H54 (cell line): ENCODE measurements at places on chromosomes 16 and 17.
A peak's percentile ranks its signal among the peaks of the same experiment; 100 is the strongest.

GRCh38 chr17:73526952-73527351, 117.3 kb downstream of the SDK2 start:
- no peak for DNase-seq

DNA sequence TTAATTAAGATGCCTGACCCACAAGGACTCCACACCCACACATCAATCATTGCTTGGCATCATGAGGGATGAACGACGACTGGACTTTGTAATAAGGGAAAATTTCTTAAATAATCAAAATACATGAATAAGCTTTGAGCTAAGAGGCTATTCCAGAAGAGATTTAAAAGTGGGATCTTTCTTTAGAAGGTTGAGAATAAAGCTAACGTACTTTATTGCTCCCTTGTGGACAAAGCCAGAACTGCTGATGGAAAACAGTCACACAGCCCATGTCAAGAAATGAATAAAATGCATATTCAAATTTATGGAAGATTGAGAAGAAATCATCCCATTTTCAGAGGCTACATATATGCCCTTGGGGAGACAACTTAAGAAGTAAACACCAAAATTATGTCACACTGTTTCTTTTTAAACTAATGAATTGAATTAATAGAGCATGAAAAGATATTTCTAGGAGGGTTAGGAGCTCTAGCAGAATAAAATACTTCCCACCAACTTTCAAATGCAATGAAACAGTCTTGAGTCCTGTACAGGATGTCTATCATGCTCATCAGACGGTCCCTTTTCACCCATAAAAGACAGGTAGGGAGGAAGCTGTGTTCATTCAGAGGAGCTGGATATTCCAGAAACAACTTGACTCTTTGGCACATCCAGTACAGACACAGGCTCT, 60.2 kb upstream of the PHOSPHO1 start:
- DNase-seq = peak; percentile 30

DNA sequence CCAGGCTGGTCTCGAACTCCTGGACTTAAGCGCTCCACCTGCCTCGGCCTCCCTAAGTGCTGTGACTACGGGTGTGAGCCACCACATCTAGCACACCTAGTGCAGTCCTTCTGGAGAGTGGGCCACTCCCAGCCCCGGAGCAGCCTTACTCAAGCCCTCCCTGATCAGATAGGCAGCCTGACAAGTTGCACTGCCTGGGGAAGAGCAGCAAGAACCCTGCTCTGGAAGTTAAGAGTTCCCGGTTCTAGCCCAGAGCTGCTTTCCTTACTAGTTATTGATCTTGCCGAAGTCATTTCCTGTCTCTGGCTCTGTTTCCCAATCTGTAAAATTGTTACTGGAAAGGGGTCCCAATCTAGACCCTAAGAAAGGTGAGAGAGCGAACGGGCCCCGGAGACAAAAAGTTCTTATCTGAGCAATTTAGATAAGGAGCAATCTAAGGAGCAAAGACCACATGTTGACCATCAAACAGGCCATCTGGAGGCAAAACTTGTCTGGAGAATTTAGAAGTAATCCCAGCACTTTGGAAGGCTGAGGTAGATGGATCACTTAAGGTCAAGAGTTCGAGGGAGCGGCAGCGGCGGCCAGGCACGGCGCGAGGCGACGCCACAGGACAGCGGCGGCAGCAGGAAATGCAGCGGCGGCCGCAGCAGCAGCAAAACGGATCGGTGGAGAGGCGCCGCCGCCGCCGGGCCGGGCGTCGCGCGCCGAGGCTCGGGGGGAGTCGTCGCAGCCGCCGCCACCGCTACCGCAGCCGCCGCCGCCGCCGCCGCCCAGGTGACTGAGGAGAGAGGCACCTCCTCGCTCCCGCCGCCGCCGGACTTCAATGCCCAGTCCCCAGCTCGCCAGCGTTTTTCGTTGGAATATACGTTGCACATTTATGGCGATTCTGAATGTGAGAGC, 4.3 kb upstream of the NAGLU start:
- DNase-seq = no peak

DNA sequence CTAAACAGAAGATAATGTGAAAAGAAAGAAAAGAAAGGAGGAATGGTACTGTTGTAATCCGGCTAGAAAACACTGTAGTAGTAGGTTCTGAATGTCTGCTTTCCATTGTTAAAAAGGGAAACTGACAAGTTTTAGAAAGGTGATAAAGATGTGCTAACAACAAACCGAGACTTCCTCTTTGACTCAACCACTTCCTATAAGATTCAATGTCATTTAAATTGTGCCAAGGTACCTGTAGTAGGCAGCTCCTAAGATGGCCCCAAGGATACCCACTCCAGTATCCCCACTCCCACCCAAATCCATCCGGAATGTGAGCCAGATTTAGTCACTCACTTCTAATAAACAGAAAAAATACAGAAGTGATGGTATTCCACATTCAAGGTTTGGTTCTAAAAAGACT, 31.2 kb downstream of the XYLT1 start:
- DNase-seq = no peak

DNA sequence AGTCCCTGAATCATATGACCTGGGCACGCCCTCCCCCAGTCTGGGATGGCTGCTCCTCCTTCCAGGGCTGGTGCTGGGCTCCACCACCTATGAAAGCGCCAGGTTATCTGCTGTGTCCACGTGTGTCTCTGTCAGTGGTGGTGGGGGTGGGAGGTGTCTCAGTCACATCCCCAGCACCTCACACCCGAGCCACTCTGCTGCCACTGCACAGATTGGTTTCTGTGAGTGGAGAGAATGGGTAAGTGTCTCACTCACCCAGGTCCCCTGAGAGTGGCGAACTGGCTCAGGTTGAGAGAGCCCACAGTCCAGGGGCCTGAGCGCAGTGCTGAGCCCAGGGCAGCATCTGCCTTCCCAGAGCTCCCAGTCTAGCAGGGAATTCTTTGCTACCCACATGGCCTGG, 79.0 kb downstream of the PLD6 start:
- no peak for DNase-seq

GRCh38 chr16:52123061-52123839, 423.7 kb downstream of the TOX3 start:
- no peak for DNase-seq

DNA sequence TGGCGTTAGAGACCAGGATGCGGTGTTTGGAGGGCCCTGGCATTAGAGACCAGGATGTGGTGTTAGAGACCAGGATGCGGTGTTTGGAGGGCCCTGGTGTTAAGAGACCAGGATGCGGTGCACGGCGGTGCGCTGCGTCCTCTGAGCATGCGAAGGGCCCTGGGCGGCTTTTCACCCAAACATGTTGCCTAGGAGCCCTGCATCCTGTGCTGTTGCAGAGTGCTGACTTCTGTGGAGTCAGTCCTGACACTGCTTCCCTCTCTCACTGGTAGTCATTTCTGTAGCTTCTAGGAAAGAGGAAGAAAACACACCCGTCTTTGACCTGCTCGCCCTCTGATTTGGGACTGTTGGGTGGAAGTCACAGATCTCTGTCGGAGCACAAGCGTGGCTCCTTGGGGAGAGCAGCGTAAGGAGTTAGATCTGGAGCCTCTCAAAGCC, 141.2 kb downstream of the LAT start:
- no peak for DNase-seq
